Suppressor macrophage (primary cell): ENCODE measurements at places on chromosomes 6 and 20.

DNA sequence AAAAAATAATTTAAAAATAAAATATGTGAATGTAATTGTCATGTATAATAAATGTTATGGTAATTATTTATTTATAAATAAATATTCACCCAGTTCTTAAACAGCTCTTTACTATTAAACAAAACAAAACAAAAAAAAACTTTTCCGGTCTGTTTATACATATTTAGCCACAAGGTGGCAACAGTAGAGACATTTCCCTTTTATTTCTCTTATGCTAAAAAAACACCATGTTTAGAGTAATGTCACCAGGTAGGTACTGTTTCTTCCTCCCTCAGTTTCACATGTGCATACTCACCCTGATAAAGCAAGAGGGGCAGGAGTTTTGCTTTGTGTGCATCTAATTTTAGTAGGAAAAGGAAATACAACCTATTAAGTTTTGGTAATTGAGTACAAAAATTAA is 610.4 kb upstream of the IMPG1 start:
- DNase-seq, result peak; percentile 9

DNA sequence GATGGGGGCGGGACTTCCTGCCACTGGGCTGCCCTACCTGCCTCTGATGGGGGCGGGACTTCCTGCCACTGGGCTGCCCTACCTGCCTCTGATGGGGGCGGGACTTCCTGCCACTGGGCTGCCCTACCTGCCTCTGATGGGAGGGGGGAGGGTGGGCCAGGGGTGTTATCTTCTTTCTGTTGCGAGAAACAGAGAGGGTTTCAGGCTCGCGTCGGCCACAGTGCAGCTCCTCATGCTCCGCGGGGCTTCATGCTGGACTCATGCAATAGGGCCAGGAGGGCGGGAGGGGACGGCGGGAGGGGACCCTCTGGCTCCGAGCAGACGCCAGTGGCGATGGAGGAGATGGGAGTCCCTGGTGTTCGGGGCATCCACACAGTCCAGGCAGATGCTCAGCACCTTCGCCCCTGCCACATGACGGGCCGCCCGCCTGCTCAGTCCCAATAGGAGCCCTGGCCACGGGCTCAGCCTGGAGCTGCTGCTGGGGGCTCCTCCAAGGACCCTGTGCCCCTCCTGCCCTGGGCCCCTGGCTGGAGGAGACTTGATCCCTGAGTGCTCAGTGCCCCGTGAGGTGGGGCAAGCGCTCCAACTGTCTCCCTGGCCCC is 48.8 kb upstream of the CHRNA4 start:
- DNase-seq, result no peak

- DNase-seq, result no peak
Observed at GRCh38 chr6:151255811-151256210, 16.0 kb downstream of the AKAP12 start.

GRCh38 chr6:156410649-156411048 is 366.5 kb upstream of the ARID1B start:
- peak; percentile 7 for DNase-seq

- DNase-seq, result no peak
Observed at GRCh38 chr20:10800288-10800687, 126.5 kb upstream of the JAG1 start.

GRCh38 chr20:13677241-13677640 is 38.5 kb upstream of the TASP1 start:
- no peak for DNase-seq

GRCh38 chr6:122730334-122730733 is 49.2 kb upstream of the FABP7 start:
- DNase-seq, result no peak

DNA sequence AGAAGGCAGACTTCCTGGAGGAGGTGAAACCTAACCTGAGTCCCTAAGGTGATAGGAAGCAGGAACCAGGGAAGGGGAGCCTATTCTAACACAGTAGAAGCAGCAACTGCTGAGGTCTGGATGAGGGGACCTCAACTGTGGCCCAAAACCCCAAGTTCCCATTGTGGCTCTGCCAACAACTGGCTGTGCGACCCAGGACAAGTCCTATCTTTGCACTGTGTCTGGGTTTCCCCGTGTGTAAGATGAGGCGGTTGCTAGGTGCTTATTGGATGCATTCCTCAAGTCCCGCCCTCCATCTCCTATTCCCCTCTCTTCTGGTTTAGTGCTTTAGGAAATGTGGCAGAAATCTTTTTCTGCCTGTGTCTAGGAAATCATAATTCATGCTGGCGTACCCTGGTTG is 52.2 kb upstream of the TTPAL start:
- DNase-seq, result no peak

- no peak for DNase-seq
Observed at GRCh38 chr6:113318575-113318917, 538.6 kb upstream of the MARCKS start.

DNA sequence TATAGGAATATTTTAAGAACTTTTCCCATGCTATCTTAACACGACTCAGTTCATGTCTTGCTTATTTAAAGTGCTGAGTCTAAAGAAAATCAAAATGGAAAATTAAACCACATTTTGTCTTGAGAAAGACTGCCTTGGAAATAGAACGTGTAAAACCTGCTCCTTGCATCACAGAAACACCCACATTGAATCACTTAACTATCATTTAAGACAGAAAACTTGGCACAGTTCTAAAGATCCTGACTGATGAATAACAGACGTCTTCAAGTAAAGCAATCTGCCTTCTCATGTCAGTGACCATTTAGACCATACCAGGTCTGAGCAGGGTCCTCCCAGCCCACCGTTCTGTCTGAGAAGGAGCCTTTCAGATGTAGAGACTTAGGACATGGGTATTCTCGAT is 7.4 kb downstream of the PERP start:
- no peak for DNase-seq
